ENCODE measurements at places on chromosomes 2 and 18. TPM values are rescaled to one million over a fixed set of nuclear protein-coding genes. Genes with fewer than 3 reads are reported as not detected.

Gene RAD51AP2
- 0.08 TPM for polyA plus RNA-seq

Gene REG3G
- polyA plus RNA-seq: not detected

DNA sequence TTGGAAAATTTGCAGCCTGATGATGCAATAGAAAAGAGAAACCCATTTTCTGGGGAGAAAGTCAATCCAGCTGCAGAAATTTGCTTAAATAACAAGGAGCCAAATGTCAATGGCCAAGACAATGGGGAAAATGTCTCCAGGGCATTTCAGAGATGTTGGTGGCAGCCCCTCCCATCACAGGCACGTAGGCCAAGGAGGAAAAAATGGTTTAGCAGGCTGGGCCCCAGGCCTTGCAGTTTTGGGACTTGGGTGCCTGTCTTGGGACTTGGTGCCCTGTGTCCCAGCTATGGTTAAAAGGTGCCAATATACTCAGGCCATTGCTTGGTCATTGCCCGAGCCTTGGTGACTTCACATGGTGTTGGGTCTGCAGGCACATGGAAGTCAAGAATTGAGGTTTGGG, 368.2 kb downstream of the ERBB4 start:
- H3K4me1 ChIP-seq: no peaks in the 10 kb centered on the region
- H3K27ac ChIP-seq: no peak overlapping the region
- no peak for DNase-seq
- H3K36me3 ChIP-seq: no peaks in the 10 kb centered on the region
- no peaks in the 10 kb centered on the region for H3K27me3 ChIP-seq

DNA sequence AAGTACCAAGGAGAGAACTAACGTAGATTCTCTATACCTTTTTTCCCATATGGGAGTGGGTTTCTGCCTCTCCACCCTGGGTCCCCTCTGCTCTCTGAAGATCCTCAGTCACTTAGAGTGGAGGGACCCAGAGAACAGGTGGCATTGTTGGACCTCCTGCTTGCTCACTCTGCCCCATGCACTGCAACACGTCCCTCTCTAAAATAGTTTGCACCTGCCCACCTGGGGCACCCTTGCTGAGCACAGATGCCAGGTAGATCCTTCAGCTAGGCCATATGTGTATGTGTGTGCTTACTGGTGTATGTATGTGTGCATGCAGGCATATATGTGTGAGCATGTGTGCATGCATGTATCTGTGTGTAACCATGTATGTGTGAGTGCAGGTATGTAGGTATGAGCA, 2.2 kb downstream of the IL36RN start:
- no peak overlapping the region for H3K27ac ChIP-seq
- H3K36me3 ChIP-seq: no peaks in the 10 kb centered on the region
- no peak overlapping the region for H3K4me3 ChIP-seq
- no peak for DNase-seq
- H3K27me3 ChIP-seq: no peaks in the 10 kb centered on the region

GRCh38 chr2:146068051-146068450, 1548.1 kb upstream of the ZEB2 start:
- no peak overlapping the region for H3K4me3 ChIP-seq
- no peak overlapping the region for H3K27ac ChIP-seq
- no peaks in the 10 kb centered on the region for H3K4me1 ChIP-seq
- no peaks in the 10 kb centered on the region for H3K36me3 ChIP-seq

Data from liver (tissue), 10 donors.